ENCODE measurements at places on chromosomes 4 and X. TPM values are rescaled to one million over a fixed set of nuclear protein-coding genes. Genes with fewer than 3 reads are reported as not detected.

GRCh38 chr4:168587411-168588125 is 90.7 kb downstream of the PALLD start:
- DNase-seq, result peak; percentile 81
- peaks cover 27% of the 10 kb centered on the region for H3K4me1 ChIP-seq
- H3K36me3 ChIP-seq, result no peaks in the 10 kb centered on the region
- H3K27ac ChIP-seq, result peak overlapping the region; percentile 44
- H3K27me3 ChIP-seq, result no peaks in the 10 kb centered on the region

GRCh38 chr4:27057053-27057452 is 196.4 kb downstream of the STIM2 start:
- H3K36me3 ChIP-seq, result no peaks in the 10 kb centered on the region
- peaks cover 13% of the 10 kb centered on the region for H3K27me3 ChIP-seq
- DNase-seq, result no peak
- no peak overlapping the region for H3K4me3 ChIP-seq
- H3K4me1 ChIP-seq, result no peaks in the 10 kb centered on the region

Gene BCLAF3
- polyA plus RNA-seq, result 2.9 TPM

DNA sequence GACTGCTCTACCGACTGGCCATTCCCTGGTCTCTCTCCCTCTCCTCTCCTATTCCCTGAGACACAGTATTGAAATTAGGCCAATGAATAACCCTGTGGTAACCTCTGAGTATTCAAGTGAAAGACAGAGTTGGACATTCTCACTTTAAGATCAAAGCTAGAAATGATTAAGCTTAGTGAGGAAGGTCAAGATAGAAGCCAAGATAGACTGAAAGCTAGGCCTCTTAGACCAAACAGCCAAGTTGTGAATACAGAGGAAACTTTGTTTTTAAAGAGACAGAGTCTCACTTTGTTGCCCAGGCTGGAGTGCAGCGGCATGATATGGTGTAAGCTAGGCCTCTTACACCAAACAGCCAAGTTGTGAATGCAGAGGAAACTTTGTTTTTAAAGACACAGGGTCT is 64.6 kb downstream of the KDM6A start:
- no peak for DNase-seq
- H3K4me1 ChIP-seq, result no peaks in the 10 kb centered on the region
- H3K27me3 ChIP-seq, result no peaks in the 10 kb centered on the region
- no peak overlapping the region for H3K4me3 ChIP-seq
- H3K36me3 ChIP-seq, result no peaks in the 10 kb centered on the region
- no peak overlapping the region for H3K27ac ChIP-seq

DNA sequence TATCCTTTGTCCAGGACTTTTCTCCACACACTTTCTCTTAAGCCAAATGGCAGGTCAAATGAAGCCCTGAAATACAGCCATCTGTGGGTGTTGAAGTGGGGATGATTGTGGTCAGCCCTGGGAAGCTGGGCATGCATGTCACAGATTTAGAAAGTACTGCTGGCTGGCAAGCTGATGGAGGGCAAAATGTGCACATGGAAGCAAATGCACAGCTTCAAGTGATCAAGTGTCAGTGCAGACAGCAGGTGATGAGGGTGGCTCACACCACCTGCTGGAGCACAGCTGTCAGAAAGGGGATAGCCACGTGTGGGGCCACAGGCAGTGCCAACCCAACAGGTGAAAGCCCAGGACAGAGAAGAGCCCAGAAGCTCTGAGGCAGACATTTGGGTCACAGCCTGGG is 40.3 kb upstream of the ATXN3L start:
- no peaks in the 10 kb centered on the region for H3K27me3 ChIP-seq
- H3K27ac ChIP-seq, result no peak overlapping the region
- no peaks in the 10 kb centered on the region for H3K36me3 ChIP-seq
- H3K4me3 ChIP-seq, result no peak overlapping the region
- DNase-seq, result no peak

- no peaks in the 10 kb centered on the region for H3K36me3 ChIP-seq
- H3K27ac ChIP-seq, result no peak overlapping the region
- H3K4me3 ChIP-seq, result no peak overlapping the region
- no peak for DNase-seq
- H3K27me3 ChIP-seq, result no peaks in the 10 kb centered on the region
- peaks cover 3% of the 10 kb centered on the region for H3K4me1 ChIP-seq
Measured at GRCh38 chr4:4787421-4787820, 72.0 kb upstream of the MSX1 start.

DNA sequence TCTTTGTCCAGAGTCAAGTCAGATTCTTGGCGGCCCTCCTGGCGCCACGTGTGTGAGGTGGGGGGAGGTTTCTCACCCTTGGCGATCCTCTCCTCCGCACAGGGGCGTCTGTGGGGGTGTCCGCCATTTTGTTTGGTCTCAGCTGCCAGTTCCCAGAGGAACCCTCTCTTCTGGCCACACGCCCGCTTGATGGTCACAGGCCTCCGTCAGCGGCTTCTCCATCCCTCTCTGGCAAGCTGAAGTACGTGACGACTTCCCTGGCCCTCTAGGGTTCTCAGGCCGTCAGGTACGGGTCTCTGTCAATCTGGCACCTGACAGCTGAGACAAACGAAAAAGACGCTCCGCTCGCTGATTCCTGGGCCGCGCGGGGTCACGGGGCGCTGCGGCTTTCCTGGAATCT is 272.6 kb downstream of the TRIML1 start:
- H3K27ac ChIP-seq, result no peak overlapping the region
- no peak for DNase-seq
- H3K4me3 ChIP-seq, result no peak overlapping the region
- no peaks in the 10 kb centered on the region for H3K4me1 ChIP-seq

GRCh38 chr4:121690001-121690400 is 6.8 kb downstream of the ANXA5 start:
- H3K4me3 ChIP-seq, result peak overlapping the region; percentile 36
- peak overlapping the region; percentile 95 for H3K27ac ChIP-seq
- no peaks in the 10 kb centered on the region for H3K27me3 ChIP-seq
- peaks cover 21% of the 10 kb centered on the region for H3K4me1 ChIP-seq

DNA sequence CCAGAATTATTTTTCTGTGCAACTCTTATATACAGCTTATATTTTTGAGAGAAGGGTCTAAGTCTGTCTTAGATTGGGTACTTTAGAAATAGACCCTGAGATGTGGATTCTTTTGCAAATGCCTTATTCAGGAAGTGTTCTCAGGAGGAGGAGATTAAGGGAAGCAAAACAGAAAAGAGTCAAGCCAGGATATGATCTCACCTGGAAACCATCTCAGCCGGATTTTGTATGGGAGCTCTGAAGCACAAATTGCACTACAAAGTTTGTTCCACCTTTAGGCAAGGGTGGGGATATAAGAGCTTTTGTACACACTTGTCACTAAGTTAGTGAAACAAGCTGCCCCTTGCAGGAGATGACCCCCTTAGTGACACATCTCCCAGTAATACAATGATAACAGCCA is 121.2 kb upstream of the GRPR start:
- H3K4me3 ChIP-seq, result no peak overlapping the region
- DNase-seq, result no peak
- H3K4me1 ChIP-seq, result no peaks in the 10 kb centered on the region
- H3K27ac ChIP-seq, result no peak overlapping the region
- no peaks in the 10 kb centered on the region for H3K27me3 ChIP-seq

Gene USP26
- not detected for polyA plus RNA-seq

Gene CYLC1
- not detected for polyA plus RNA-seq

GRCh38 chrX:24498975-24499374 is 33.9 kb downstream of the PDK3 start:
- no peak overlapping the region for H3K4me3 ChIP-seq
- no peak overlapping the region for H3K27ac ChIP-seq
- H3K36me3 ChIP-seq, result no peaks in the 10 kb centered on the region
- DNase-seq, result peak; percentile 15
- no peaks in the 10 kb centered on the region for H3K4me1 ChIP-seq

Gene MMRN1
- not detected for polyA plus RNA-seq

- no peaks in the 10 kb centered on the region for H3K36me3 ChIP-seq
- no peaks in the 10 kb centered on the region for H3K27me3 ChIP-seq
- H3K27ac ChIP-seq, result no peak overlapping the region
- peak; percentile 53 for DNase-seq
- no peak overlapping the region for H3K4me3 ChIP-seq
Measured at GRCh38 chrX:38110231-38110630, 103.9 kb downstream of the SYTL5 start.

DNA sequence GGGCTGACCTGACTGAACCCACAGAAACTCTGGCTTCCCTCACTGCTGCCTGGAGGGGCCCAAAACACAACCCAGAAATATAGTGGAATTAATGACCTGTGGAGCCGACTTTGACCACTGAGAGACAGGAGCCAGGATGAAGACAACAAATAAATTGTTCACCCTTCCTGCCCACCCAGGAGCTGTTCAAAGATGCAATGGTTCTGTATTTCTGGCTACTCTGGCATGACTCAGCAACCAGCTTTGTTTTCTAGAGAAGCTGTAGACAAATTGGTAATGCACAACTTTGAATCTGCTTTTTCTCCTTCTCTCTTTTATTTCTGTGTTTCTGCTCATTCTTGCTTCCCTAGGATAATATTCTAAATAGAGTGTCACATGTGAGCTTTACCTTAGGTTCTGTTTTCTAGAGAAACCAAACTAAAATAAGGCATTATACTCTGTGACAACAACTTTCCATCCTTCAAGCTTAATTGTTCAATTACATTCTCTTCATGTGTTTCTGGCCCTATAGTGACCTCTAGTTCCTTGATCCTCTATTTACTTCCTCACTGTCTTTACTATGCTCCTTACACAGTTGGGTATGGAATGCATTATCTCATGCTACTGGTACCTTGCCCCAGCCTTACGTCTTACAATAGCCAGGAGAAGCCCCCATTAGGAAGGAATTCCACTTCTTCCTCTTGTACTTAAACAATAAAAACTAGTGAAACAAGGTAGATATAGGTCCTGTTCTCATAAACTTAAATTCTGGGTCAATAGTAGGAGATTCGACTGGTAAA is 6.5 kb upstream of the PRKG2 start:
- no peak overlapping the region for H3K4me3 ChIP-seq
- no peaks in the 10 kb centered on the region for H3K27me3 ChIP-seq
- no peak for DNase-seq
- no peaks in the 10 kb centered on the region for H3K36me3 ChIP-seq
- no peaks in the 10 kb centered on the region for H3K4me1 ChIP-seq

Gene NSG1
- 1.1 TPM for polyA plus RNA-seq

GRCh38 chrX:28609917-28610613 is 22.8 kb downstream of the IL1RAPL1 start:
- H3K36me3 ChIP-seq, result no peaks in the 10 kb centered on the region
- H3K4me3 ChIP-seq, result no peak overlapping the region
- H3K27me3 ChIP-seq, result no peaks in the 10 kb centered on the region

Measured in fibroblast of lung (primary cell).